Cerebellar nuclear complex (tissue), 1 donor: ENCODE measurements at places on chromosomes 7 and 10.

DNA sequence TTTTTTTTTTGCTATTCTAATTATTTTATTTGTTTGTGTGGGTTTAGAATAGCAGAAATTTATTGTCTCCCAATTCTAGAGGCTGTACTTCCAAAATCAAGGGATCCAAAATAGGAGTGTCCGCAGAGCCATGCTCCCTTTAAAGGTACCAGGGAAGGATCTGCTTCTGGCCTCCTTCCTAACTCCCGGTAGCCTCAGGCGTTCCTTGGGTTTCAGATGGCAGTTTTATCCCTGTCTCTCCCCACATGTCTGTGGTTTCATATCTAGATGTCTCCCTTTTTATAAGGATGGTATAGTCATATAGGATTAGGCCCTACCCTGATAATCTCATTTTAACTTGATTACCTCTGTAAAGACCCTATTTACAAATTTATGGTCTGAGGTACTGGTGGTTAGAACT is 48.4 kb downstream of the BMPR1A start:
- no peak for DNase-seq

DNA sequence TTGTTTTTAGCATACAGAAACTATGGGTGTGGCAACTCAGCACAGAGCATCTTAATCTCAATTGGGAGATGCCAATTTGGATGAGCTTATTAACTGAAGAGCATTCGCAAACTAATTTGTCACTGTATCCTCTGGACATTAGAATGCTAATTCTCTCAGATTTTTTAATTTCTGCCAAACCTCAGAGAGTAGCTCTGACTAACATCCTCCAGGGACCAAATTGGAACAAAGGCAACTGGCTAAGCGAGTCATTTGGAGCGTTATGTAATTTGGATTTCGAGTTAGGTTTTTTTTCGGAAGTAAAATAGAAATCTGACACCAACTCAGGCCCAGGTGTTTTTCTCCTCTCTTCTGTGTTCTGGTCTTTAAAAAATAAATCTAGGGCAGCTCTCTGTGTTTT is 201.9 kb downstream of the BMPER start:
- DNase-seq, result no peak

GRCh38 chr10:49742683-49743463 is 19.2 kb downstream of the OGDHL start:
- DNase-seq, result no peak

DNA sequence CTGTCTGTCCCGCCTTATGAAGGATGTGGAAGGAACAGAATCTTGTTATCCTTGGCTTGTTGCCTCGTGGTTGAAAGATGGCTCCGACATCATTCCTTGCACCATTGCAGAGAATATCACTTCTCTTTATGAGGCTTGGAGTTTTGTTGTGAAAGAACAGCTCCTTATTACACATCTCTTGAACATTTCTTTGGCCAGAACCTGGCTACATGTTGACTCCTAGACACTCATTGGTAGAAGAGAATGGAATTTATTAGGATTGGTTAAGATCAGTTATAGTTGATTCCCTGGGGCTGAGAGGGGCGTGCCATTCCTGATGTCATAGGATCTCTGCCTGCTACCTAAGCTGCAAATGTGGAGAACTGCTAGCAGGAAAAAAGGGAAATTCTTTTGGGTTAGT is 180.5 kb upstream of the CTBP2 start:
- no peak for DNase-seq

DNA sequence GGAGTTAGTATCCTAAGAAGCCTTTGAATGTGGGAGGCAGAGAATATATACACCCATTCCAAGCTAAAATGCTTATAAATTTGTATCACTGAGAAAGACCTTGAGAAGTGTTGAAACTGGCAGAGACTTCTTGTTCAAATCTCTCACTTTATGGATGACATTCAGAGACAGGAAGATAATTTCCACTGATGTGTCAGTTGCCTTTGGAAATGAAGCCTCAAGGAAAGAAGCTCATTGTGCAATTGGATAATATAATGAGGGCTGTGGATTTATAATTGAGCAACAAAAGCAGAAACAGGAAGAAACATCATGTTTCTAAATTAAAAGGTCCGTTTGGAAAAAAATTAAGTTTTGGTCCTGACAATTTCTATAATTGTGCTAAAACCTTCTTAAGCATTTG is 789.9 kb upstream of the IGFBP3 start:
- no peak for DNase-seq

DNA sequence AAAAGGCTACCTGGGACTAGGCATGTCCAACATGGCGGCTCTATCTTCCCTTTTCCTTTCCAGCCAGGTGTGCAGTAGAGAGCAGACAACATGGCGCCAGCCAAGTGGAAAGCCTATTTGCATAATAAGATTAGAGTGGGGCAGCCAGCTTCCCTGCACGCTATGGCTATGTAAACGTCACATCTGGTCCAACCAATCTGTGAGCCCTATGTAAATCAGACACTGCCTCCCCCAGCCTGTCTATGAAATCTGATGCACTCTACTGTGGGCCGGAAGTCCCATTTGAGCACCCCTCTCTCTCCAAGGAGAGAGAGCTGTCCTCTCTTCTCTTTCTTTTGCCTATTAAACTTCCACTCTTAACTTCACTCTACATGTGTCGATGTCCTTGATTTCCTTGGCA is 984.9 kb upstream of the AUTS2 start:
- DNase-seq, result no peak

DNA sequence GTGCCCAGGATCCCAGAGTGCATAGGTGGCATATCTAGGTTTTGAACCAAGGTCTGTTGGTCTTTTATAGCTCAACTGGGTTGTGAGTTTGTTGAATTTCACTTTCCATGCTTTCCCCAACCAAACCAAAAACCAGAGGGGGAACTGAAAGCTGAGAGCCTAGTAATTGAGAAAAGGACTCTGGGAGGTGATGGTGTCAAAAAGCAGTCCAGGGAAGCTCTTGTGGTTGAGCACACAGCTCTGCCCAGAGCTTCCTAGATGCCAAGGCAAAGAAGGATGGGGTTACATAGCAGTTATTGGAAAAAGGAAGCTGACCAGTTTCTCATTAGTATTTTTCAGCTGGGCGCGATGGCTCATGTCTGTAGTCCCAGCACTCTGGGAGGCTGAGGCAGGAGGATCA is 9.9 kb downstream of the POR start:
- no peak for DNase-seq

DNA sequence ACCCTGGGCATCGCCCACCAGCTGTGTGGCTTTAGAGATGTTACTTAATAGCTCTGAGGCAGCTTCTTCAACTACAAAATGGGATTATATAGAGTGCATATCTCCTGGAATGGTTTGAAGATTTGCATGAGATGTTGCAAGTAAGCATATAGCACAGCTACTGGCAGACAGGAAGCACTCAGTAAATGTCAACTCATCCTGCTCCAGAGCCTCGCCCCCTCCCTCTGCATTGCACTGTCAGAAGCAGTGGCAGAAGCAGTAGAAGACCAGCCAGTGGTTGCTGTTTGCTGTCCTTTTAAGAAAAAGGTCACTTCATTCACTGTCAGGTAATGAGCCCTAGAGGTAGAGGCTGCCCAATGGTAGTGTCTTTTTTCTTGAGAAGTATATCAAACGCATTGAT is 180.0 kb upstream of the GHITM start:
- DNase-seq, result no peak

- DNase-seq, result no peak
Measured at GRCh38 chr7:157044147-157044687, 33.8 kb upstream of the MNX1 start.

DNA sequence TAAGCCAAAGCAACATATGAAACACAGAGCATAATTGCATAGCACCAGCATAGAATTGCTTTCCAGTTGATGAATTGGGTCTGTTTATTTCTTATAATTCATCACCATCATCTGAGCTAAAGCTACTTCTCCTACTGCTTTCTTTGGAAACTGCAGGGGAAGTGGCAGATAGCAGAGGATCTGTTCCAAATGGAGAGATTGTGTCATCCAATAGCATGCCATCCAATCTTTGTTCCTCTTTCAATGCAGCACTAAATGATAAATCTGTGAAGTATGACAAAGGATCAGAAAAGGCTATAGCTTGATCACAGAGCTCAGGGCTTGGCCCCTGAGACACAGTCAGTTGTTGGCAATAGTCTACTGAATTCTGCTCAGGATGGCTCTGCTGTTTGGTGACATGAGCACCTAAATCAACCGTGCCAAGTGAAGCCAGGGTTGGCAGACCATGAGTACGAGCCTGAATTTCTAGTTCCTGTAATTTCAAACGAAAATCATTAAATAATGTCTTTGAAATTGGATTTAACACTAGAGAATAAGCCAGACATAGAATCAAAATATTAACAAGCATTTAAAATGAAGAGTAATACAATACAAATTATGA is 90.0 kb downstream of the TFEC start:
- DNase-seq, result no peak

GRCh38 chr10:44326474-44327030 is 58.3 kb downstream of the CXCL12 start:
- DNase-seq, result no peak

DNA sequence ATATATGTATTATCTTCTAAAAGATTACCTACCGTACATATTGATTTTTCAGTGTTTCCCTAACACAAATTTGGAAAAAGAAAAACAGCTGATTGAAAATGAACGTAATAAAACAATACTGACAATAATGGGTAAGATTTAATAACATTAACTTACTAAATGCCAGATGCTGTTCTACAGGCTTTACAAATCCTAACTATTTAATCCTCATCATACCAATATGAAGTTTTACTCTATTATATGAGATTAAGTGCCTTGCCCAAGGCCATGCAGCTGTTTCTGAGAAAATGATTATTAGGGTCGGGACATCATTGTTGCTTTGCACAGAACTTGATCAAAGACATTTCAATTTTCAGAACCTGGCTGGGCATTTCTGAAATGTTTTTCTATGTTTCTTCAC is 104.6 kb downstream of the HGF start:
- no peak for DNase-seq

GRCh38 chr7:94228223-94228622 is 166.5 kb upstream of the COL1A2 start:
- DNase-seq, result no peak

- peak; percentile 29 for DNase-seq
Measured at GRCh38 chr7:118214051-118214832, 10.3 kb upstream of the ANKRD7 start.

DNA sequence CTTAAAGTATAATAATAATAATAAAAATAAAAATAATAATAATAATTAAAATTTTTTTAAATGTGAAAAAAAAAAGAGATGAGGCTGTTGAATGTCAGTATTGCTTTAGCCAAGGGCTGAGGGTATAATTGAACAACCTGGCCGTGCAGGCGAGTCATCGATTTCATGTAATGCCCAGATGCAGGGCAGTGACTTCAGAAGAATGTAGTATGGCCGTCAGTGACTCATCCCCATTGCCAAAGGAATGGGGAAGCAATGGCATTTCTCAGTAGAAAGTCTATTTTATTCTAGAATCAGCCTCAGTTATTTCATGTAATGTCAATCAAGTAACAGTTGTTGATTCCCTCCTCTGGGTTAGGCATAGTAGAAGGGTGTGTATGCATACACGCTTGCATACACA is 516.4 kb downstream of the GLRX3 start:
- DNase-seq, result no peak

DNA sequence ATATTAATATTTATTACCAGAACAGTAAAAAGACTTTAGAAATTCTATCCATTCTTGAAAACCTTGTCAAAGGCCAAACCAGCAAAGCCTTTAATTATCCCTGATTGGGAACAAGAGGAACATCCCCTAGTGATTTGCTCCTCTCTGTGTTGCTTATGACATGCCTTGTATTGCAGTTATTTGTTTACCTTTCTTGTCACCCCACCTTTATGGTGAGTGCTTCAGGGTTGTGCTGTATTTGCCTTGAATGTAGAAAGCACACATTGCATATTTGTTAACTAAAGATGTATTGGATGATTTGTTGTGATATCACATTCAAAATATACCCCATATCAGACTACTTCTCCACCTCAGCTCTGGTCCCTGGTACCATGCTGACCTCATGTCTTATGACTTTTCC is 23.5 kb upstream of the TECTB start:
- no peak for DNase-seq

- DNase-seq, result no peak
Measured at GRCh38 chr7:135154734-135155133, 6.9 kb downstream of the TMEM140 start.

DNA sequence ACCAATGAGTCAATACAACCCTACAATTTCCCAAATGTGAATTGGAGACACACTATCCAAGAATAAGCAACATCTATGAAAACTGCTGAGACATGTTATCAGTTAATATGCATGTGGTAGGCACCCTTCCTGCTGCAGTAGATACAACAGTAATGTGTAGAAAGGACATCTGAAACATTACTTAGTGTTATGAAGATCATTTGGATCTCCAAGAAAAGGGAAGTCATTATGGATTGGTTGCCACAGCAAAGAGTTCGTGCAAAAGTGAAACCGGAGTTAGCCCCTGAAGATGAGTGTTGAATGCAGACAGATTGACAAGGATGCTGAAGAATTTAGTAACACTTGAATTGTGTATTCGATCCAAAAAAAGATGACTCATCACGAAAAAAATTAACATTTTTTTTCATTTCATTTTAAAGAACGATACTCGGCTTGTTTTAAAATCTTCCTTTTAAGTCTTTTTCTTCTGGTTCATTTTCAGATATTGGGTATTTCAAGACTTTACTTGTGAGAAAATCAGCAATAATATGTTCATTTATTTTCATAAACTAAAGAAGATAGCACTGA is 322.4 kb upstream of the KLF6 start:
- no peak for DNase-seq

GRCh38 chr7:36137258-36137657 is 15.8 kb upstream of the EEPD1 start:
- no peak for DNase-seq

DNA sequence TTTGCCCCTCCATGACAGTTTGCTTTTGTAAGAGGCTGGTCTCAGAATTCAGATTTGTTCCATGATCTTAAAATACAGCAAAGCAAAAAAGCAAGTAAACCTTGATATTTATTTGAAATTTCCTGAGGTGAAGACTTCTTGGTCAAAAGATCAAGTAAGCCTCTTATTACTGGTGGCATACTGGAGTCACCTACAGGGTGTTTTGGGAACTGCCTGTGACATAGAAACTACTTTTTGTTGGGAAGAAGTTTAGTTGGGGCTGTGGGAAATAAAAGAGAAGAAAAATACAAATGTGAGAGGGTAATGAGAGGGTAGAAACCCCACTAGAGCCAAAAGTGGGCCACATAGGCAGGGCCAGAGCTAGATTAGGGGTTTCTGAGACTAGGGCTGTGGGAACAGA is 217.9 kb downstream of the OTUD1 start:
- no peak for DNase-seq

GRCh38 chr7:87935384-87935706 is 1.3 kb downstream of the ADAM22 start:
- no peak for DNase-seq

DNA sequence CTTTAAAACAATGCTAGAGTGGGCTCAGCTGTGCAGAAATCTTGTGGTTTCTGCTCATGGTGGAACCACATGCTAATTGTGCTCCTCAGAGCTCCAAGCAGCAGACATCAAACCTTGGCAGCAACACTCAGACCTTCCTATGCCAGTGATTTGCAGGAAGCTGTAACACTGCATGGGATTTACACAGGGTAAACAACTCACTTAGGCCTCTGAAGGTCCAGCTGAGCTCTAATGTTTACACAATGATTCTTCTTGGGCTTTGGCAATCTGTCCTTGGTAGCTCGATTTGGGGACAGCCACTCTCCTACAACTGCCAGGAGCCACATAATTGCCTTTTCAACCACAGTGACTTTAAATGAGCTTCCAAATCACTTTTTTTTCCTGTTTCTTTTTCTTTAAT is 97.7 kb upstream of the PDLIM1 start:
- DNase-seq, result no peak

GRCh38 chr10:52533986-52534385 is 219.9 kb downstream of the DKK1 start:
- no peak for DNase-seq
